ENCODE measurements at places on chromosomes 2 and 18.
A peak's percentile ranks its signal among the peaks of the same experiment; 100 is the strongest.

DNA sequence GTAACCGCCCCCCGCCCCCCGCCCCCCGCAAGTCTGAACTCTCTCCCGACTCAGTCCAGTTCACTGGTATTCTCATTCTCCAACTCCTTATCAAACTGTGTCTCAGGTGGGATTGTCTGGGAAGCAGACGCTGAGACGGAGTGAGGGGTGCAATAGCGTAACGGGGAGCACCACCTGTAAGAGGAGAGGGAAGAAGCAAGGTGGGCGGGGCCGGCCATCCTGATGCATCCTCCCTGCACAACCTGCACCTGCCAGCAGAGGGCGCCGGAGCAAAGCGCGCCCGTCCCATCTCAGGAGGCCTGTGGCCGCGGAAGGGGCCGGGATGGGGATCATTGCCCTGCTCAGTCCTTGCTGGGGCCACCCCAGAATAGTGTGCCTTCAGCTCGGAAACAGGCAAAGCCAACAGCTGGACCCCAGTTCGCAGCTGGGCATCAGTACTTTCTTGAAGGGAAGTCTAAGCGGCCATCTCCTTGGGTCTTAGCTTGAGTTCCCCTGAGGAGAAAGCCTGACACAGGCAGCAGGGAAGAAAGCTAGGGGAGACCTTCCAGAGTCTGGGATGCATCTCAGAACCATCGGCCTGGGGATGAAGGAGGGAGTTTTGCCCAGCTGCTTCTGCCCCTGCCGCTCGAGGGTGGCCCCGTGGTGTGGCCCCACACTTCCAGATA lies 208.0 kb downstream of the TFCP2L1 start:
- peak; percentile 81 for DNase-seq

GRCh38 chr2:20097889-20098714 lies 46.7 kb upstream of the LAPTM4A start:
- DNase-seq = peak; percentile 87

- DNase-seq = no peak
Observed at GRCh38 chr2:8152392-8153257, 529.2 kb upstream of the ID2 start.

DNA sequence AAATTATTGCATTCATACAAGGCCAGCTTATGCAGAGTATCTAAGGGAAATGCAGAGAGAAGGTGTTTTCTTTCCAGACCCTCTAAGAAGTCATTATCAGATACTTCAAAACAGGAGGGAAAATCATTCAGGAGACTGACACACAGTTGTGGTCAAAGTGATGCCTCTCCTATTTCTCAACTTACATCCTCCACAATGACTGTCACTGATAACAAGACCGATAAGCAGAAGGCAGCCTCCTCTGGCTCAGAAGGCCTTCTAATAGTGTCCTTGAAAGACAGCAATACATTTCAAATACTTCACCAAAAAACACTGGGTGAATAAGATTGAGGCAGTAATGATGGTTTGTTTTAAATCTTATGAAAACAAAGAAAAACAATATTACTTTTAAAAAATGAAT lies 199.7 kb downstream of the PIEZO2 start:
- no peak for DNase-seq

GRCh38 chr2:95734976-95735890 lies 143.4 kb downstream of the TRIM43 start:
- DNase-seq = no peak

Data from PC-3 (cell line).